ENCODE measurements at places on chromosomes 5 and 9.

DNA sequence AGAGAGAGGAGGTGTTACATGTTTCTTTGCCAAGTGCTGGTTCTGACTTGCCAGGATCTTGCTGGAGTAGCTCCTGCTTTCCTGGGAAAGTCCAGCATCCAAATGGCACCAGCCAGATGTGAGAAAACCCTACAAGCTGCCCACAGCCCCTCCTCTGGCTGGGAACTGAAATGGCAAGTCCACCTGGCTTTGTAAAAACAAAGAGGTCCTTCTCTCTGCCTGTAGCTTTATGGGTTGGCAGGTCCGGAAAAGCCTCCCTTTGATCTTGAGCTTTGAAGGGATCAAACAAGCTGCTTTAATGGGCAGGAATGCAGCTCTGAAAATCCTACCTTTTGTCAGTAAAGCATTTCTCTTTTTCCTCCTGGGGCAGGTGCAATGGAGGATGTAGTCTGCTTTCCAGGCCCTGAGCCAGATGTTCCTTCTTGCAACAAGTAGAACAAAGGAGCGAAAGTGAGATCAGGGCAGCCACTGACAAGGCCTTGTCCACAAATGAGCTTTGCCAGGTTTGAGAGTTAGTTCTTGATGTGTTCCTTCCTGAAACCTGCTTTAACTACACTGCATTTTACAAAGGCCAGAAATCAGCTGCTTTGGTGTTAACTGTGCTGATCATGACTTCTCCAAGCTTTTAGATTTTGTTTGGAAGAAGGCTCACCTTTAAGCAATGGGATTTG is 456.7 kb downstream of the ZNF608 start:
- DNase-seq, result no peak

GRCh38 chr9:106880863-106881262 is 17.9 kb downstream of the ZNF462 start:
- no peak for DNase-seq

GRCh38 chr9:126724226-126724625 is 80.6 kb upstream of the ZBTB43 start:
- no peak for DNase-seq

- DNase-seq, result no peak
These were observed 85.7 kb upstream of the ARRDC3 start for GRCh38 chr5:91468651-91469422.

DNA sequence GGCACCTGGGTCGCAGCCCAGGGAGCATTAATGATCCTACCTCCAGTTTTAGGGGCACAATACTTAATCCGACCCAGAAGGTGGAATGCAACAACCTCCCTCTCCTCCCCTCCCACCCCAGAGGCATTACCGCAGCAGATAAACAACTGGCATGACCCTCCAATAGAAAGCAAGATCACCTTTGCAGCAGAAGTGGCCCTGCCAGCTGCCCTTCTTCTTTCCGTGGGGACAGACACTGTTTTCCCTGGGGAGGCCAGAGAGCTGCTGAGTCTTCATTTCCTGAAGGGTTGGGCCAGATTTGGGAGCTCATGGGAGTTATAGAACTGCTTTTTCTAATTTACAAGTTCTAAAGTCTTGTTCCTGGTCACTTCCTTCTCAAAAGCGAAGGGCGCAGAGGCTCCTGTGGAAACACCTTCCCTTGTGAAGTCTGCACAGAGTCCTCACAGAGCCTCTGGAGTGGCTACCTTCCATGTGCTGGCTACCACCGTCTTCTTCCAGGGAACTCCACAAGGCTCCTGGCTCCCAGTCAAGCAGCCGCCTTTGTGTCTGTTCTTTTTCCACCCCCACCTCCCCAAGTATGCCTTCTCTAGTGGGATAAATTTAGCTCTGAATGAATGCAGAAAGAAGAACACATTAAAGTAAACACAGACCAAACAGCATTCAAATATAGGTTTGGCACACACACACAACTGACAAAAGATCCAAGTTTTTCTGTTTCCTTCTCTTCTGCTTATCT is 8.0 kb upstream of the PALM2AKAP2 start:
- no peak for DNase-seq

GRCh38 chr5:11563822-11564221 is 340.4 kb downstream of the CTNND2 start:
- no peak for DNase-seq

- DNase-seq, result no peak
These were observed 13.1 kb downstream of the FOCAD start for GRCh38 chr9:20697021-20697719.

DNA sequence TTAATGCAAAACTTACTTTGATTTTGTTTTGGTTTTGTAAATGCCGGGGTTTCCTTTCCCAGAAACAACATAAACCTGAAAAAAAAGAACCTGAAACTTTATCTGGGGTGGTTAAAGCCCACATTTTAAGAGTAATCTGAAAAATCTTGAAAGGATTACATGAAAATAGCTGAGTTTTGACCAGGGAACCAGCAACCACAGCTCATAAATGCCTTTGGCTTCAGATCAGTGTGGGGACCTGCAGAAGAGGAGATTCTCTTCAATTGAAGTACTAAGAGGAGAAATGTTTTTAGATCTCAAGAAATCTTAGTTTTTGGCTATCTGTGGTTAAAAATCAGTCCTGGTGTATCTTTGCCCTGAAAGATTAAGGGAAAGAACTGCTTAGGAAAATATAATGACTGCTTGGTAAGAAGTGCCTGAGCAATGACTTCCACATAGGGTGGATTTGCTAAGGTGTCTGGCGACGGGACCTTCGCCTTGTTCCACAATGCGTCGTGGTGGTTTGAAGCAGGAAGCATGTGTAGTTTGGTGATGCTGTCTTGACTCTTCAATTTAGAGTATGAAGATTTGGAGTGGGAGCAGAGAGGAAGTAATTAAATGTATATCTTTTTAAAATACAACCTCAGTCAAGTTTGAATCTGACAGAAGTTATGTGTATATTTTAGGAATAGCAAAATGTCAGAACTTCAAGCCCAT is 186.5 kb downstream of the MAN2A1 start:
- no peak for DNase-seq

GRCh38 chr9:135340143-135340655 is 139.4 kb upstream of the PPP1R26 start:
- no peak for DNase-seq

- no peak for DNase-seq
These were observed 157.2 kb downstream of the ESM1 start for GRCh38 chr5:54828151-54828550.

- no peak for DNase-seq
These were observed 180.6 kb downstream of the FGF18 start for GRCh38 chr5:171599957-171600612.

DNA sequence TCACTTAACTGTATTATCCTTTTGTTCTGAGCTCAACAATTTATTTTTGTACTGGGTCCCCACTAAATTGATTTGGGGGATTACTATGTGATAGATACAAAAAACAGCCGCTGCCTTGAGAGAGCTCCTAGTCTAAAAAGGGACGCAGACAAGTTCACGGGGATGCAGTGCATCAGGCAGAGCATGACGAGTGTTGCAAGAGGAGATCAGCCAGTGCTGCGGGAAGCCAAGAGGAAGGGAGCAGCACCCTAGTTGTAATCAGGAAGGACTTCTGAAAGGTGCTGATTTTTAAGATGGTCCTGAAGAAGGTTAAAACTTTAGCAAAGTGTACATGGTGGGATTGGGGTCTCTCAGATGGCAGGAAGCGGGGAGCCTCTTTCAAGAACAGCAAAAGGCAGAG is 15.8 kb downstream of the GALNT10 start:
- no peak for DNase-seq

DNA sequence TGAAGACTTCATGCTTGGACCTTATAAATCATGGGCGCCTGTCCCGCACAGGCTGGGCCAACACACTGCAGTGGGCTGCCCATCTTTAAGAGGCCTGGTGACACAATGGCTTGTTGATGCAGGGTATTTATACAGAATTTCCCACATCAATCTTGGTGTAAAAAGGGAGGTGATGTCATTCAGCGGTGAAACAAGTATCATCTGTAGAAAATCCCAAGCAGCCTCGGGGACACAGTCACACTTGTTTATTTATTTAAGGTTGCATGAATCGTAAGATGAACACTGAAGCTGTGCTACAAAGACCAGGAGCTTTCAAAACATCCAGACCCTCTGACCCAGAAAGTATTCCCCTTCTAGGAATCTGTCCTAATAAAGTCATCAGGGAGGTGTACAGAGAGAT is 40.5 kb downstream of the SMIM23 start:
- no peak for DNase-seq

DNA sequence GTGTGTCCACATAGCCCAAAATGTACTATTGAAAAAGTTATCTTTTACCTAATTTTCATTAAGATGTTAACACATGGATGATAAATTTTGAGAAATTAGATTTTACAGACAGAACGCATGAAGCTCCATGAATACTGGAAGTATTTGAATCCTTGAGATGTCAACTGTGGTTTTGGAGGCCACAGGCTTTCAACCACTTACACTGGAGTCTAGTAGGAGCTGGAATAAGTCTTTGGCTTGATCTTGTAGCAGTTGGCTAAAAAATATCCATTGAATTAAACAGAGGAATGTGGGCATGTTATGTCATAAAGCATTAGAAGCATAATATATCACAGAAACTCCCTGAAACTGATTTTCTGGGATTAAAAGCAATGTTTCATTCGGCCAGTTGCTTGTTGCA is 52.9 kb downstream of the CAMK4 start:
- DNase-seq, result no peak

DNA sequence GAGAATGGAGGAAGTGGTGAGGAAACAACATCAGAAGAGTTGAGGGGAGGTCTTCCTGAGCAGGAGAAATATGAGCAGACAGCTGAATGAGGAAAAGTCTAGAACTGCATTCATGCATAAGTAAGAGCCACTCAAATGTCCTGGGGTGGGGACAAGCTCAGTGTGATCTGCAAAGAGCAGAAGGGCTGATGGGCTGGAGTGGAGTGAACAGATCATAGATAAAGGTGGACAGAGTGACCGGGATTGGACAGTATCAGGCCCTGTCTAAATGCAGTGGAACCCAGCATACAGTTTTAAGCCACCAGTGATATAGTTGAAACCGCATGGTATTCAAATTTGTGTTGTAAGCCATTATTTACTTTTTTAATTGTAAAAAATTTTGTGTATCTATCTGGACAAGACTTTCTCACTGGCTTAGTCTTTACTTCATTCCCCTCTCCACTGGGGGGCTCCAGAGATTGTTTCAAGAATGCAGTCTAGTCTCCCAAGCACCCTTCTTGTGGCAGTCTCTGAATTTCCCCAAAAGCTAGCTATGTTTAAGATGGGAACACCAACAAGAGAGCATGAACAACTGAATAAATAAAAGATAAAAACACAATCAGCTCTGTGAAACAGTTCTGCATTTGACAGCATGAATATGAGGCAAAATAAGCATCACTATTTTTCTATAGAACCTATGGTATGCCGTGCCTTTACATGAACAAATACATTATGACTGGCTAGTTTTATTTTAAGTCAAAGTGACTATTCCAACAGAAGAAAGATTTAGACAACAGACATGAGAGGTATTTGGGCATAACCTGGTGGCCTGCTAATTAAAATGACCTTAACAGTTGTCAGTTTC is 10.7 kb upstream of the STK32A start:
- DNase-seq, result no peak

GRCh38 chr9:37309136-37309535 is 113.4 kb upstream of the GRHPR start:
- DNase-seq, result no peak

DNA sequence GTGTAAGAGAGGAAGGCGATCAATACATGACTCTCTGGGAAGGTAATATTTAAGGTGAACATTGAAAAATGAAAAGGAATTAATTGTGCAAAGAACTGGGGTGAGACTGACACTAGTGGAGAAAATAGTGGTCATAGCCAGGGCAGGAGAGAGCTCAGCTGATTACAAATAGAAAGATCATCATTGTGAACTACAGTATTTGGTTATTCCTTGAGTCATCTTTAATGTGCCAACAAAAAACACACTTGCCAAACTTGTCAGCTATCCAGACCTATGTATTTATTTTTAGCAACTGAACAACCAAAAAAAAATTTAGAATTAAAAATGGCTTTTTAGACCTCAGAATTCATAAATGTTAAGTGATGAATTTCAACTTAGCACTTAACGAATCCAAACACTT is 749.8 kb upstream of the CDH9 start:
- no peak for DNase-seq

DNA sequence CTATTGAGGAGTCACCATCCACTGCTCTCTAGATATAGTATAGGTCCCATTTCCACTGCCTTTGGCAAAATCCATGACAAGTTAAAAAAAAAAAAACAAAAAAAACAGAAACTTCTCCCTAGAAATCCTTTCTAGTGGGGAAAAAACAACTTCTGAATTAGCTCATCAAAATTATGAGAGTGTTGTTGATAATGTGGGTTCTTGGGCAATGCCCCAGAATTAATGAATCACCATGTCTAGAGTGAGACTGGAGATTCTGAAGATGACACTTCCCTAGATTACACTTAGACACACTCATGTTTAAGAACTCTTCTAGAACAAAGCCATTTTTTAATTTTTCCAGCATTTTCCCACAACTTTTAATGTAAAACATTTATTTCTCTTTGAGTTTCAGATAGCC is 728.0 kb upstream of the C9orf72 start:
- no peak for DNase-seq

DNA sequence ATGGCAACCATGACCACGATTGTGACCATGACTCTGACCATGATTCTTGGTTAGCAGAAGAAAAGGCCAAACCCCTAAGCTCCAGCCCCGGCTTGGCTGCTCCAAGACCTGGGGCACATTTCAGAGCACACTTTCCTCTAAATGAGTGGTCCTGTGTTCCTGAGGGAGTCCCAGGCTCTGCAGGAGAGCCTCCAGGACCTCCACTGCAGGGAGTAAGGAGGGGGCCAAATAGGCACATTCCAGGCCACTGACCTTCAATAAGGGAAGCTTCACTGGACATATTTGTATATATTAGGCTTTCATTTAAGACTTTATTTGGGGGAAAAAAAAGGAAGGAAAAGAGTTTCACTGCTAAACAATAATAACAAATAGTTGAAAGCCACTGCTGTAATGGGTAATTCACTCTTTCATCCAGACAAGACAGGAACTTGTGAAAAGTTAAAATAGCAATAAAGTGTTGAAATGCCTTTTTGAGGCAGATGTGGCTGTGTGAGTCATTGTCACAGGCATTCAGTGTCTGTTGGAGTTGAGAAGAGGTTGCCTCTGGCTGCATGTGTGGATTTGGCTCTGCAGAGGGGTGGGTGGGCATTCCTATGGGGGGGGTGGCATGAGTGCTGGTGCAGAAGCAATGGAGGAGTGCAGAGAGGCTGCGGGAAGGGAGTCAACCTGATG is 63.9 kb upstream of the TGFBR1 start:
- DNase-seq, result no peak

DNA sequence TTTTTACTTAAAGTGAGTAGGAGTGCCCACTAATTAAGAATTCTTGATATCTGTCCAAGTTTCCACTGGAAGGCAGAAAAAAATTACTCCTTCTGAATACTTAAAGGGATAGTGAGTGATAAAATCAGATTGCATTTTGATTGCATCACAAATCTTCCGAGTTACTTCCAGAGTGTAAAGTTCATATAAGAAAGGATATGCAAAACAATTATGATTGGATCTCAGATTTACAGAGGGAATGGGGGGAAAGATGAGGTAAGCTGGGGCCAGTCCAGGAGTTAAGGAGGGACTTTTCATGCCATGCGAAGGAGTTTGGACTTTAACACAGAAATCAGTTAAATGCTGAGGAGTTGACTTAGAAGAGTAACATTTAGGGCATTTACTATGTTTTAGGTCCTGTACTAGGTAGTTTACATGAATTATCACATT is 9.3 kb upstream of the RNF145 start:
- DNase-seq, result no peak

Data from activated T-cell treated with anti-CD3 and anti-CD28 coated beads for 1 hour (primary cell).